ENCODE measurements at places on chromosomes 16 and 17.

GRCh38 chr16:57732037-57732436 is 3.5 kb upstream of the KATNB1 start:
- no peak for DNase-seq

DNA sequence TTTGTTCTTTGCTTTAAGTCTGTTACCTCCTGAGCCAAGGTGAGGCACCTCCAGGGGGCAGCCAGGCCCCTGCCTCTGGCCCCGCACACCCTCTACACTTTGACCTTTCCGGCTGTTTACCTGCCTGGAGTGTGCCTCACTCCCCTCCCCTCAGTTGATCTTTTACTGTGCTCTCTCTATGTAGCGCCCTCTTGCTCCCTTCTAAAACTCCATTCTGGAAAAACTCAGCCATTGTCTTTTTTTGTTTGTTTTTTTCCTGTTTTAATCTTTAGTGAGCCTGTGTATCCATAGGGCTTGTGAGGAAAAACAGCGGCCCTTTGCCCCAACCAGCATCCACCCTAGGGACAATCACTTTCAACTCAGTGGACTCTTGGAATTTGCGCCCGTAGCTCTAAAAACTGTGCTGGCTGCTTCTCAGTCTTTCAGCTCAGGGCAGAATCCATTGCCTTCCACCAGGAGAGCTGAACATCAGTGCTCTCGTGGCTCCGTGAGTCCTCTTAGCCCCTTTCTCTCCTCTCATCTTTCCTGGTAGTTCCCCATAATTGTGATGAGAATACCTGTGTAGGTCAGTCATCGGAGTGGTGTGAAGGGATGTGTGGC is 4.3 kb downstream of the AMDHD2 start:
- DNase-seq = no peak

DNA sequence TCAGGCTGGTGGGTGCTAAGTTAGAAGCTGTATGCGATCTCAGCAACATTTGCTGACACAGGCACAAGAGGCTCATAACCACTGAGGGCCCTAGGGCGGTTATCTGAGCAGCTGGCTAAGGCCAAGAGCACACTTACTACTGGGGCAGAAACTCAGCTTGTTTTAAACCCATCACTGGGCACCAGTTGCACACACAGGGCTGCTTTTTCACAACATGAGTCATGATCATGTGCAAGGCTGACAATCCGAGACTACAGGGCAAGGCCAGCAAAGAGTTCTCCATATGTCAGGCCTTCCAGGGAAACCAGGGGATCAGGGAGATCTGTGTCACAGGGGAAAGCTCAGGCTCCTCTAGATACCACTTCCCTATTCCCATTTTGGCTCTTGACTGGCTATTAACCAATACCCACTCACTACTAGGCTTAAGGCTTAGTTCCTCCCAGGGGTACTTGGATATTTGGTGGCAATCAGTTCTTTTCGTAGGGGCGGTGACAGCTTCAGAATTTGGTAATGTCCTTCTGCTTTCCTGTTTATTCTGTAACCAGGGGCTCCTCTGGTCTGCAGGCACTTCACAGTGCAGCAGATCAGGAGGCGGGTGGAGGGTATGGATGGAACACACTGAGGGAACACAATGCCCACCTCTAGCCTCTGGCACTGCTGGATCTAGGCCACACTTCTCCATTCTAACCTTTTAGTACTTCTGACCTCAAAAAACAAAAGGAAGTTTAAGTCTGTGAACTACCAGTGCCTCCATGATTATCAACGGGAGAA is 44.9 kb upstream of the ERN1 start:
- no peak for DNase-seq

DNA sequence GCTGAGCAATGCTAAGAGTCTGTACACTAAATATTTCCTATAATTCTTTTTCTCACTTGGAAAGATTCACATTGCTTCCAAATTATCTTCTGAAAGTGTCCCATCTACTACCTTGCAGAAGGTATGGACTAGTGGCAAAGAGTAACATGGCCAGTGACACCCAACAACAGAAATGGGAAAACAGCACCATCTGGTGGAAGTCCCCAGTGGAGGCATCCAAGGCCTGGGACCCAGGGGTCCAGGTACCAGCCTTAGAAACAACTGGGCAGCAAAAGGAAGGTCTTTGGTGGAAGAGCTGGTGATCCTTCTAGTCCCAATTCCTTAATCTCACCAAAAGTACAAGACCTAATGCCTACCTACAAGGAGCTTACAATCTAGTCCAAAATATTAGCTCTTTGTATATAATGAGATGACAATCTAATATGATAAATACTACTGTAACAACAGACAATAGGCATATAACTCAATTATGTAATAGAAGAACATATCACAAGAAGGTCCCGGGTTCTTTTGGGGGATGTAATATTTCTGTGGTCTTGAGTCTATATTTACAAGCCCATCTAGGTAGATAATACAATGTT is 55.3 kb downstream of the SKAP1 start:
- no peak for DNase-seq

DNA sequence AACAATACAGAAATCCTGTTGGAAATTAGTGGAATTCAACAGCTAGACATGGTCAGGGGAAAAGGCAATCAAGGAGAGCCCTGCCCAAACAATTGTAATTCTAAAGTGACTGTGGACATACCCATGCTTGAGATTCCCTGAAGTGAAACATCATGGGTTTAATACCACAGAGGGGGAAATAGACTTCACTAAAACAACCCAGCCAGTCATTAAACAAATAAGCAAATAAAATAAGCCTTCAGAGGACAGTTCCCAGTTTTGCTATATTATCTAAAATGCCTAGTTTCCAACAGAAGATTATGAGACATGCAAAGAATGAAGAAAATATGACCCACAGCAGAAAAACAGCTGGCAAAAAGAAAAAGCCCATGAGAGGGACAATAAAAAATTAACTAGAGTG is 376.3 kb downstream of the CDH8 start:
- DNase-seq = no peak

DNA sequence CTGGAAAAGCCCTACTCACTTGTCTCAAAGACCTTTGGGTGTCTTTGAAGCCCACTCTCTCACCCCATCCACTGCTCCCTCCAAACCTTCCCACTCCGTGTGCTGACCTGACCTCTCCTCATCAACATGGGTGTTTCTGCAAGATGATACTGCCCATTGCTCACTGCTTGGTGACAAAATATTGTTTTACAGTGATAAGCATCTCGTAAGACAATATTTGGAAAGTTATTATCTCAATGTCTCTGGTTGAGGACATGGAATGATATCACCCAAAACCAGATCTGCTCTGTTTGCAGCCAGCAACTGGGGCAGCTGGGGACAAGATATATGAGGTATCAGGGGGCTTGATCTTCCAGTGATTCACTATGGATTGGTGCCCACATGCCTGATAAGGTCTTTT is 195.8 kb downstream of the SALL1 start:
- DNase-seq = no peak

DNA sequence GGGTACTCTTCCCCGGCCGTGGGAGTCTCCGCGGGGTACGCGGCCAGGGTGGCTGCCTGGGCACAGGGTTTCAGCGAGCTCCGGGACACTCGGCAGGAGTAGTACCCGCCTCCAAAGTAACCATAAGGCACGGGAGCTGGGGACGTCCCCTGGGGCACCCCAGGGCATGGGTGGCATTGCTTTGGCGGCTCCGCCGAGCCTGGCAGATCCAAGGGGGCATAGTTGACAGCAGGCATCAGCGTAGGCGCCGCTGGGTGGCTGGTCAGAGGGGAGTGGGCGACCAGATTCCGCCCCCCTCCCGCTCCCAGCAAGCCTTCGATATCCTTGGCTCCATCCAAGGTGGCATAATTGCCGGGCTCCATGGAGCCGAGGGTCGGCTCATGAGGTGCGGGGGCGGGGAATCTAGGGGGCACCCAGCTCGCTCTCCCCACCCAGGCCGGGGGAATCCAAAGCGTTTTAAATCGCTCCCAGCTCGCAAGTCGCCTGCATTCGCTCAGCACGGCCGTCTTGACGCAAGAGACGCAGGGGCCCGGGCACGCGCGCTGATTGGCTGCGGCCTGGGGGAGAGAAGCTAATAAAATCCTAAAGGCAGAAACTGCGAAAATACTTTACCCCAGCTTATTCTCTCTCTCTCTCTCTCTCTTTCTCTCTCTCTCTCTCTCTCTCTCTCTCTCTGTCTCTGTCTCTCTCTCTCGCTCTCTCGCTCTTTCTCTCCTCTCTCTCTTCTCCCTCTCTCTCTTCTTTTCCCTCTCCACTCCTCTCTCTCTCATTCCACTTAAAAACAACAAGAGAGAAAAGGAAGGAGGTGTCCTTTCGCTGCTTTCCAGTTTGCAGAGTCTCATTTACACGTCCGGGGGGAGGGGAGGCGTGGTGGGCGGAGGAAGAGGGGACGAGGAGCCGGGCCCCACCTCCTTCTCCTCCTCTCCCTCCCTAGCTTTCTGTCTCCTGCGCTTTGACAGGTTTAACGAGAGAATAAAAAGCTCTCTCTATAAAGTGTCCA is at the start of gene HOXB13:
TSS of gene HOXB13 (minus strand) at position 519 of the 1,000 bp plus-strand sequence. CDS start at position 362, 157 bp downstream.
- no peak for DNase-seq

DNA sequence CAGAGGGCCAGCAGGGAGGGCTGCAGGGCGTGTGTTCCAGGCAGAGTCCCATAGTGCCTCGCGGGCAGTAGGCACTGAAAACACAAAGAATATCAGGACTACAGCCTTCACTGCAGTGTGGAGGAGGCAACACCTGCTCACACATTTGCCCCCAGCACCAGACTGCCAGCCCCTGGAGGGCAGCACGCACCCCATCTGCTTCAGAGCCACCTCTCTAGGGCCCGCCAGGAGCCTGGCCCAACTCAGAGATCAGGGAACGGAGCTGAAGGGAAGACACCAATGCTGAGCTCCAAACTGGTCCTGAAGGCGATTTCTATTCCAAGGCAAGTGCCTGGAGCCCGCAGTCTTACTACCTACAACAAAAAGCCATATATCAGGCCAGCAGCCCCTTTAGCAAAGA is 130.3 kb downstream of the ZNF423 start:
- no peak for DNase-seq

DNA sequence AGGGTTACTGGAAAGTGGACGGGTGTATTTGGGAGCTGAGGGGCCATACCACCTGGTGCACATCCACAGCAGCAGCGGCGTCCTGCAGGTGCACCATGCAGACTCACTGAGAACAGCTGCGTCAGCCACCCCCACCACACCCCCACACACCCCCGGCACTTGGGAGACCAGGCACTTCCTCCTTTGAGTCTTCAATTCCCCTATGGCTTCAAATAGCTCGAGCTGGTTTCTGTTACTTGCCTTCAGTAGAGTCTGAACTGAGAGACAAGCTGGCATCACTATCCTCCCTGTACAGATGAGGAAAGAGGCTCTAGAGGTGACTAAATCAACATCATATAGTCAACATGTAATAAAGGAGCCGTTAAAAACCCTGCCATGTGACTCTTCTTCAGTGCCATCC is 15.4 kb downstream of the CUEDC1 start:
- no peak for DNase-seq

- no peak for DNase-seq
These were observed 36.3 kb downstream of the MYO18A start for GRCh38 chr17:29143894-29144293.

DNA sequence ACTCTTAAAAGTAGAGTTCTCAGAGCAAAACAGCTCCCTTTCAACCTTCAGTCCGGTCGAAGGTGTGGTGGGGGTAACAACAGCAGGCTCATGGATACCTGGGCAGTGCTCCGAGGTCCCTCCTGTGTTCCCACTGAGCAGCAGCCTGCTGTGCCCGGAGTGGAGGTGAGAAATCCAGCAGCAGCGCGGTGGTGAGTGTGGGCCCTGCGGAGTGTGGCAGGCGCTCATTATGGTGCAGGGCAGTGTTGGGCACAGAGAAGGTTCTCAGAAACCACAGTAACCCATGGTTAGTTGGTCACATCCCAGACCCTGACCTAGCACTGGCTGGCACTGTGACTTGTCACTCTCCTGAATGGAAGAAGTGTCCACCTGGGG is 5.0 kb upstream of the P4HB start:
- DNase-seq = no peak

- peak; percentile 84 for DNase-seq
These were observed 23.9 kb downstream of the ZNF778 start for GRCh38 chr16:89241187-89242007.

DNA sequence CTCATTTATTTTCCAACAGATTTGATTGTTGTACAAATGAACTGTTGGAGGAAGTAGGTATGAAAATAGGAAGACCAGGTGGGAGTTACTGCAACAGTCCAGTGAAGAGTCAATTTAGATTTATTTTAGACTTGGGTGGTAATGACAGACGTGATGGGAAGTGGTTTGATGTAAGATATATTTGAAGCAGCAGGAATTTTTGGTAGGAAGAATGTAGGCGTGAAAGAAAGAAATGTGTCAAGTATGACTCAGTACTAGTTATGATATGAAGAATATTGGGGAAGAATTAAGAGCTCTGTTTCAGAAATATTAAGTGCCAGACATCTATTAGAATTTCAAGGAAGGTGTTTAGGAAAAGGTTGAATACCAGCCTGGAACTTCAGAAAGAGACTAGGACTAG is 247.9 kb upstream of the AXIN2 start:
- no peak for DNase-seq

- DNase-seq = peak; percentile 30
These were observed 14.5 kb downstream of the C17orf100 start for GRCh38 chr17:6666077-6666521.

- no peak for DNase-seq
These were observed 14.5 kb downstream of the ARHGAP17 start for GRCh38 chr16:25000683-25001082.

- DNase-seq = peak; percentile 44
These were observed at the start of gene SPHK1 for GRCh38 chr17:76384222-76384986. Gene SPHK1, plus strand, starts transcription at chr17:76384609. Its CDS starts 1,036 bp downstream, at chr17:76385645.

GRCh38 chr17:67421869-67422273 is 44.8 kb downstream of the PITPNC1 start:
- peak; percentile 94 for DNase-seq

GRCh38 chr16:88846088-88846487 is 10.7 kb downstream of the GALNS start:
- DNase-seq = no peak

- DNase-seq = no peak
These were observed 84.5 kb downstream of the GNAO1 start for GRCh38 chr16:56275801-56276200.

- DNase-seq = no peak
These were observed 267.1 kb upstream of the TBX2 start for GRCh38 chr17:61132524-61132923.

DNA sequence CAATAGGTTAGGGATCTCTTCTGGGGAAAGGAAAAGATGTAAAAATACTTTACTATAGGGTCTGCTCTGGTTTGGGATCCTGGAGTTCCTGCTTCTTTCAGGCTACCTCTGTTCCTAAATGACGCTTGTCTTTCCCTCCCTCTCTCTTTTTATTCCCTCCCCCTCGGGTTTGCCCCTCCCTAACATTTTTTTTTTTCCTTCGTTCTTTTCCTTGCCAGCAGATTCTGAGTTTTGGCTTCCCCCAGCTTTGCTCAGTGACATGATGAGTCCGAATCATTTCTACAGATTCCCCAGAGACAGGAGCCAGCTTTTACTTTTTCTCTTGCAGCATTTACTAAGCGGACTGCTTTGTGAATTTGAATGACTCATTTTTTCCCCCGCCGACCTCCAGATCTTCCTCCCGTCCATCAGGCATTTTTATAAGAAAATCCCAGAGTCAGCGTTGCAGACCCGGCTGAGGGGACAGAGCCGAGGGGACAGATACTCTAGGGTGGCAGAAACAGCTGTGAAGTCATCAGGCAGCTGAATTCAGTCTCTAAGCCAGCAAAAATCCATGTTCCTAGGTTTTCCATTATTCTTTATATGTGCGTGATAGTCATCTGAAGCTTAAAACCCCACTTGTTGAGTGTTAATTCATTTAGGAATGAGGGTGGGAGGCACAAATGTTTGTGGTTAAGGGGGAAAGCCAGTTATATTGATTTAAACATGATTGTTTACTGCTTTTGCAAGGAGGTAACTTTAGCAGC is at the start of gene TMEM100:
TSS of gene TMEM100 (minus strand) at position 123 of the 746 bp plus-strand sequence. CDS start 1,794 bp downstream, outside the sequence.
- no peak for DNase-seq
